ENCODE measurements at places on chromosomes 11 and 22.

- no peak for DNase-seq
Observed at GRCh38 chr11:18615628-18616392, 16.2 kb downstream of the MISFA start.

GRCh38 chr11:6607190-6607795 is 3.7 kb downstream of the ILK start:
- DNase-seq, result no peak

- DNase-seq, result no peak
Observed at GRCh38 chr11:110392056-110392455, 37.7 kb upstream of the FDX1 start.

DNA sequence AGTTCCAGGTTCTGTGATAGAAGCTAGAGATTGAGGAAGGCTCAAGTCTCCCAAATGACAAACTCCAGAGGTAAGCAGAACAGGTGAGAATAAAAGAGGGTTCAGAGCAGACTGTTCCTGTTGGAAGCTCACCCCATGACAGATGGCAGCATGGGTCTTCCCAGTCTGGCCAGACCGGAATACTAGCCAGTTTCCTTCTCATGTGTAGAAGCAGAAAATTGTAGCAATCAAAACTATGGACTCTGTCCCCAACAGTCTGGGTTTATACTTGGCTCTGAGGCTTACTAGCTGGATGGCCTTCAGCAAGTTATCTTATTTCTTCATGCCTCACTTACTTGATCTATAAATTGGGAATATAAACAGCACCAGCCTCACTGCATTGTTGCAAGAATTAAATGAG is 494.8 kb downstream of the MN1 start:
- no peak for DNase-seq
